ENCODE measurements at places on chromosomes 4 and X.

- DNase-seq = no peak
Observed at GRCh38 chrX:133609166-133609565, 193.9 kb upstream of the GPC4 start.

- no peak for DNase-seq
Observed at GRCh38 chr4:102263024-102263787, 82.1 kb downstream of the SLC39A8 start.

- no peak for DNase-seq
Observed at GRCh38 chr4:152968806-152969394, 32.8 kb downstream of the FHDC1 start.

- DNase-seq = no peak
Observed at GRCh38 chr4:169201222-169202144, 69.3 kb downstream of the SH3RF1 start.

All from stimulated activated CD4-positive, alpha-beta T cell treated with anti-CD3 and anti-CD28 coated beads, Interleukin-4, amount 100 ng/mL, for 4 hours (primary cell).